Stimulated activated CD8-positive, alpha-beta memory T cell treated with anti-CD3 and anti-CD28 coated beads, Interleukin-12 subunit alpha, Interleukin-12 subunit beta, amount 100 ng/mL, for 4 hours (primary cell): ENCODE measurements at places on chromosomes 6 and 20.

- no peak for DNase-seq
Measured at GRCh38 chr6:53926505-53926904, 131.7 kb downstream of the LRRC1 start.

DNA sequence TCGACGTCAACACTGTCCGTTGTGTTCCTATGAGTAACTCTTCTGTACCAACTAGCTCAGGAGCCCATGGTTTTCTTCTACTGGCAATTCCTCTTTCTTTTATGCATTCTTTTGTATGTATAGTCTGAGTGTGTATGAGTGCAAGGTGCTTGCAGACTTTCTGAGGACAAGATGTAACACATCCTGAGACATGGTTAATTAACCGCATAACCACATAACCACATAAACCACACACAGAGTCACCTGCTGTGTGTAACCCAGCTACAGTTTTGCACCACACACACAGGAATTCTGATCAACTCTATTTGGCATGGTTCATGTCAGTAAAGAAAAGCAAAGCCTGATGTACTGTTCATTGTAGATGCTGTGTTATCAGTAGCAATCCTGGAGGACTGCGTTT lies 98.6 kb downstream of the DACT2 start:
- no peak for DNase-seq

DNA sequence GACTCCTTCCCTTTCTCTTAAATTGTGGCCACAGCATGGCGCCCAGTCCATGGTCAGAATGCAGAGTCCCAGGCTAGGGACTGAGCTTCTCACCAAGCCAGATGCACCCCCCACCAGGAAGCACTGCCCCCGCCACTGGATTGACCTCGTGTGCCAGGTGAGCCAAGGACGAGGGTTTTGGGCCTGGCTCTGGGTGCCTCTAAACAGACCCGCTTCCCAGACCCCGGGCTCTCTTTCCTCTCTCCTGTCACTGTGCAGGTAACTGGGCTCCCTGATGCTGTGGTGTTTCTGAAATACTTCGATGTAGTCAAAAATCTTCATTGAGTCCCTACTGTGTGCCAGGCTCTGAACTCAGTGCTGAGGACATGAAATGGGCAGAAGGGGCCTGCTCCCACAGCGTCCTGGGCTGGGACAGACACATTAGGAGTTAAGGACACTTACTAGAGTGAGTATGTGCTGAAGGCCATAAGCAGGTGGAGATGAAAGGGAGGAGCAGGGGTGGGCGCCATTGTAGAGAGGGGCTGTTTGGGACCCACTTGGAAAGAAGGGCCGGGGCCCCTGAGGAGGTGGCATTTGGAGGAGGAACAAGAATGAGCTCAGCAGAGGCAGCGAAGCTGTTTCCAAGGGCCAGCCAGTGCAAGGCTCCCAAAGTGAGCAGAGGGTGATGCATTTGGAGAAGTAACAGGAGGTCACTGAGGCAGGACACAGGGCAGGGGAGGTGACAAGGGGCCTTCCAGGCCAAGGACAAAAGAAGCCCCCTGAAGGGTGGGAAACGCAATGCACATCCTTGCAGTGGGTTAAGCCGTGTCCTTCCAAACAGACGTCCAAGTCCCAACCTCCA lies 217.1 kb downstream of the ANKRD60 start:
- no peak for DNase-seq

DNA sequence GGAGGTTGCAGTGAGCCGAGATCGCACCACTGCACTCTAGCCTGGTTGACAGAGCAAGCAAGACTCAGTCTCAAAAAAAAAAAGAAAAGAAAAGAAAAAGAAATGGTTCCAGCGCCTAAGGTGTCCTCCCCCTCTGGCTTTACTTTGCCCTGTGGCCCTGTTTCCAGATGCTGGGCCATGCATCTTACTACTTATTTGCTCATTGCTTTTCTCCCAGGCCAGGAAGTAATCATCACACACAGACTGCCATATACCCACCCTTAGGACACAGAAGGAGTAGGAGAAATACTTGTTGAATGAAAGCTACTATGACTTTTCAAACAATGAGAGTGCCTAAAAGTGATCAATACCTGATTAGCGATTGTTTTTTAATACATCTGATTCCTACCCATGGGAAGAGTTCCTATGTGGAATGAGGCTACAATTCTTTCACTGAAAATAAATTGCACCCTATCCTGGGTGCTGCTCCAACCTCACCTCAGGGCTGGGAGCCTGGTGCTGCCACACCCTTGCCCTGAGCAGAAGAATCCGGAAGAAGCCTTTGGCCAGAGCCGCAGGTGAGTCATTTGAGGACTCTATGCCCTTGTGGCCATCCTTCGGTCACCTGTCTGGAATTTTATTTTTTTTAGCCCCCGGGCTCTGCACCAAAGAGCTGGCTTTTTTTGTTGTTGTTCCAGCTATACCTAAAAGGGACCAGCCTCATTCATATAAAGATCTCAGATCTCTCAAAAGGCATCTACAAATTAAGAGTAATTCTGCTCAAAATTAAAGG lies 22.7 kb upstream of the TFAP2C start:
- DNase-seq, result no peak

- DNase-seq, result no peak
Measured at GRCh38 chr6:134814076-134814695, 135.7 kb downstream of the ALDH8A1 start.

GRCh38 chr6:80969439-80969838 lies 783.0 kb downstream of the TENT5A start:
- no peak for DNase-seq

- no peak for DNase-seq
Measured at GRCh38 chr6:141406761-141407160, 726.0 kb upstream of the GJE1 start.
